Globus pallidus (tissue), 1 donor: ENCODE measurements at places on chromosomes 2 and 18.
A peak's percentile ranks its signal among the peaks of the same experiment; 100 is the strongest.

DNA sequence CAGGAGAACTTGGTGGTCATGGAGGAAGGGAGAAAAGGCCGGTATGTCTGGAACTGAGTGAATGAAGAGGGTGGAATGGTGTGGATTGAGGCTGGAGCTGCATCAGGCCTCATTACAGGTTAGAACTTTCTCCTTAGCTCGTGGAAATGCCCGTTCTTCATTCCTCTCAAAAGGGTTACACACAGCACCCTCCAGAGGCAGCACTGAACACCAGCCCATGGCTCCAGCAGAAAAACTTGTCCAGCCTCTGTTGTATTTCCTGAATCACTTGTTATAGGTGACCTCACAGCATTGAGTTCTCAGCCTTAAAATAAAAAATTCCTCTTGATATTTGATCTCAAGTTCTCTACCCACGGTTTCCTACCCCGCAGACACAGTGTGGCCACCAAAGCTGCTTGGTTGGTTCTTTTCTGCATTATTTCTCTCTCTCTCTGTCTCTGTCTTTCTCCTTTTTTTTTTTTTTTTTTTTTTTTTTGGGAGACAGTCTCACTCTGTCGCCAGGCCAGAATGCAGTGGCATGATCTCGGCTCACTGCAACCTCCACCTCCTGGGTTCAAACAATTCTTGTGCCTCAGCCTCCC, 89.6 kb downstream of the ITGB1BP1 start:
- DNase-seq = peak; percentile 79

DNA sequence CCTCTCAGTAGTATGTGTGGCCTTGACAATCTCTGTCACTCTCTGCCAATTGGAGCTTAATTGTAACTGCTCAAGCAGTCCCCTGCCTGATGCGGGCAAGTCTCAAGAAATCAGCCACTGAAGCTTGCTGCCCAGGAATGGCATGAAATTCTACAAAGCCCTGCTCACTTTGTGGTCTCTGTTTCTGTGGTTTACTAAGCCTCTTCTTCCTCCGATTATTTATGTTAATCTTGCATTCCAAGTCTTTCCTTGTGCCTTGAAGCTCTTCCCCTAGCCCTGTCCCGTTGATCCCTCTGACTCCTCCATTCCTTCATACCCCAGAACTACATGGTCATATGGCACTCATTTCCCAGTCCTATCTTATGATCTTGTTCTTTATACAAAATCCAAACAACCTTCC, 489.3 kb upstream of the CHST9 start:
- no peak for DNase-seq

DNA sequence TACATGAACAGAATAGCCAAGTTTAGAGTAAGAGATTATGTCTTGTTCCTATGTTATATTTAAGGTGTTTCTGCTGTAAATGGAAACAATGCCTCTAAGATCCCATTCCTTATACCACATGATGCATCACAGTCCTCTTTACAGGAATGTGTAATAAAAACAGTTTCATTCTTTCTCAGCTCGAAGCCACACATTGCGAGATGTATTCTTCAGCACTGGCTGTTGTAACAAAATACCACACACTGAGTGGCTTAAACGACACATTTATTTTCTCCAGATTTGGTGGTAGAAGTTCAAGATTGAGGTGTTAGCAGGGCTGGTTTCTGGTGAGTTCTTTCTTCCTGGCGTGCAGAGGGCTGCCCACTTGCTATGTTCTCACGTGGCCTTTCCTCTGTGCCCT, 246.2 kb downstream of the SOCS6 start:
- DNase-seq = no peak

GRCh38 chr2:42125841-42126594, 43.1 kb upstream of the EML4 start:
- DNase-seq = no peak

DNA sequence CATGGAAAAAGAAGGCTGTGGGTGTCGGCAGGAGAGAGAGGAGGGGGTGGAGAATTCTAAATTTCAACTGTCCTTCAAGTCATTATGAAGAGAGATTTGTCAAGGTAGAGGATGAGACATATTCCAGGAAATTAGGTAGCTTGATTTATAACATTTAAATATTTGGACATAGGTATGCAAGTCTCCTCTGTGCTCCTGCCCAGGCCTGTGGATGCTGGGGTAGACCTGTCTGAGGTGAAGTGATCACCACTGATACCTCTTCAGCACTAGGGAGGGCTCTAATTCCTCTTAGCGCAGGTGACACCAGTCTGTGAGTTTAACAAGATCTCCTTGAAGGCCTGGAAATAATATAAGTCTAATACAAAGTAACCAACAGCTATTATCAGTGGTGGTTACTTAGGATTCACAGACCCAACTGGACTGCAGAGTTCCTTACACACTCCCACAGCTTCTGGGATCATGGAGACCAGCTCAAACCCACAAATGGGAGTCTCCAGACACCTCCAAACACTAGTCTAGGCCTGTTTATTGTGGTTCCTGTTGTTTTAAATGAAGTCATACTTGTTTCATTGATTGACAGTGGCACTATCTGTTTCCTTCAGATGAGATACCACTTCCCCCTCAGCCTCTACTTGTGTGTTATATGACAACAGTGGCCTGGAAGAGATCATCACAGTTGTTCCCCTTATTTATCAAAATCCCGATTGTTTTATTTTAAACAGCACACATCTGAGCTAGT, 104.1 kb upstream of the ITPRID2 start:
- DNase-seq = no peak
